ENCODE measurements at places on chromosomes 13 and 19.

DNA sequence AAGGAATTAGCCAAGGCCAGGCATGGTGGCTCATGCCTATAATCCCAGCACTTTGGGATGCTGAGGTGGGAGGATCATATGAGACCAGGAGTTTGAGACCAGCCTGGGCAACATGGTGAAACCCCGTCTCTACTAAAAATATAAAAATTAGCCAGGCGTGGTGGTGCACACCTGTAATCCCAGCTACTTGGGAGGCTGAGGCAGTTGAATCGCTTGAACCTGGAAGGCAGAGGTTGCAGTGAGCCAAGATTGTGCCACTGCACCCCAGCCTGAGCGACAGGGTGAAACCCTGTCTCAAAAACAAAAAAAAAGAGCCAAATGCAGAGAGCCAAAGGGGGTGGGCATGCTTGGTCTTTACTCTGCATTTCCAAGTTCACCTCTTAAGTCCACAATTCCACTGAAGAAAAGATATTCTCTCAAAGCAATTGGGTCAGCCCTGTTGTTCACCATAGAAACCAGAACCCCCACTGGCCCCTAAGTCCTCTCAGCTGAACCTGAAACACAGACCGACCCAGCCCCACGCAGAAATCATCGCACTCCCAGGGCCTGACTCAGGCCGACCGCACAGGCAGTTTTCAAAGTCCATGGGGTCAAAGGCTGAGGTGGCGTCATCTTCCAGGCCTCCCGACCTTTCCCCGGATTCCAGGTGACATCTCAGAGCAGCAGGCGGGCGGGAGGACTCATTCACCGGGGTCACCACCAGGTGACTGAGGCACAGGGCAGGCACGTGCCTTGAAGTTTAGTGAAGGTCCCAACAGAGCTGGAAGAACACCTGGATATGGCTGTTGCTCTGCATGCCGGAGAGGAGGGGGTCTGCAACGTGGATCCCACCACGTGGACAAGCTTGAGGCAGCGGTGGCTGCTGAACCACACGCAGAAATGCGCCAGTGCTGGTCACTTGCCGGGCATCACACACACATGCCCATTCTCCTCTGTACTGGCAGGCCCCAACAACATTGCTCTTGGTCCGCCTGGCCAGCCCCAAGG is 33.1 kb downstream of the SLC25A42 start:
- no peak for DNase-seq

GRCh38 chr19:36099166-36099785 is 11.7 kb upstream of the OVOL3 start:
- DNase-seq = no peak

DNA sequence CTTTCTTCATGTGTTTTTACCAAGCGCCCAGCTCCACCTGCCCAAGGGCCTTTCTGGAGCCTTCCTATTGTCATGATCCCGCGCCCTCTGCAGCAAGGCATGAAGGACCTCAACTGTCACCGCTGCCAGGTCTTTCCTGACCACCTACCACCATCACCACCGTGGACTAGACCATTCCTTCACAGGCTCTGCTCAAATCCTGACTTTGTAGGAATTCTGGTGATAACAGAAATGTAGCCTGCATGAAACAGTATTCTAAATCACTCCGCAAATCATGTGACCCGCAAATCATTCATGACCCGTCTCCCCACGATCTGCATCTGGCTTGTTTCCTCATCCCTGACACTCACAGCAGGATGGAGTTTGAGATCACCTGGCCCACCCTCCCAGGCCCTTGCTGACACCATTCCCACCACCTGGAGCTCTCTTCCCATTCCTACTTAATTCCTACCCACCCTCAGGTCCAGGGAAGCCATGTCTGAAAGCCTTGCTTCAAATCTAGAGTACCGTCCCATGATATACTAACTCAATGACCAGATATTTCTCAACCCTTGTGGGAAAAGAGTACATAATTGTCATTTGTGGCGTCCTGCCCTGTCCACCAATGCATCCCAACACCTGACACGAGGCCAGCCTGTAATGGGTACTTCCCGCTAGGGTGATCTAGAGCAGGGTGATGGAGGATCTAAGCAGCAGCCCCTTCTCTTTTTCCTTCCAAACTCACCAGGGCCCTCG is 1.3 kb downstream of the UBE2S start:
- DNase-seq = no peak

DNA sequence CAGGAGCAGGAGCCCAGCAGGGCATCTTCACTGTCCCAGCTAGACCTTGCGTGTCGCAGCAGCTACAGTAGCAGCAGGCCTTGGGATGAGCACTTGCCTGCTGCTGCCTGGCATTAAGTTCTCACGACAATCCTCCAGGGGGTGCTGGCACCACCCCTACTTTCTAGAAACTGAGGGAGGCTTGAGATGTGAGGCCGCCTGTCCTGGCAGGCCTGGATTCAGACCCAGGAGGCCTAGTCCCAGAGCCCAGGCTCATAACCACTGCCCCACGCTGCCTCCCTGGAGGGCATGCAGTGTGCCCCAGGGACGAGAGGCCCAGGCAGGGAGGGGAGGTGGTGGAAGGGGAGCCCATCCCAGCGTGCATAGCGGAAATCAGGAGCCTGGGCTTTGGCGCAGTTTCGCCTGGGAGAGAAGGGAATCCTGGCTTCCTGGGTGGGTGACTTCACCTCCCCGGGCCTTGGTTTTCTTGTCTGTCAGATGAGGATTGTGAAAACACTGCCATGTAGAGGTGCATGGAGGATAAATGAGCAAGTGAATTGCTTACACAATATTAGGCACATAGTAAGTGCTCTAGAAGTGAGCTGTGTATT is 26.1 kb downstream of the PPP5C start:
- no peak for DNase-seq

DNA sequence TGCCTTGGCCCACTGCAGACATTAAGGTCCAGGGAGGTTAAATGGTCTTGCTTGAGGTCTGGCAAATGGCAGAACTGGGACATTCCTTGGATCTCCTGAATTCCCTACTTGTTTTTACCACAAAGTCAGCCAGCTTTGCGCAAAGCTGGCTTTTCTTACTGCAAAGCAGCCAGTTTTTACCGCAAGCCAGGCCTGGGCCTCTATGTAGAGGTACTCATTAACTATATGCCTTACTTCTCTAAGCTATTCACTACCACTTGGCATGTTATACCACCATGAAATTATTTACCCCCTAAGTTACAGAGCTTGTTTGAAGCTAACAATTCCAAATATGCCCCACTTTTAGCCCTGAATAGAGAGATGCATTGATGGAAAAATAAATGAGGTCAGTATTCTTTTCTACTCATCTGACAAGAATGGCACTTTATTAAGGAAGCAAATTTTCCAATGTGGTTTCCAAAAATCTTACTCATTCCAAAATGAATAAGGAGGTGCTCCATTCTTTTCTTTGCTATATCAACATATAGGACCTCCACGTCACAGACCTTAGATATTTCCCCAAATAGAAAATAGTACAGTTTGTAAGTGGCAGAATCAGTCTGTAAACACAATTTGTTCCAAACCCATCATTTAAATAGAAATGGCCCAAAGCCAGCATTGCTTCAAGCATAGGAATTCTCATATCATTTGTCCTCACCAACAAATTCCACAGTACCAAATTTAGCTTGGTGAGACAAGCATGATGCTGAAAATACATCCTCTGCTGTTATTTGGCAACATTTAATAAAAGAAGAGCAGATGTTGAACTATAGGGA is 143.9 kb upstream of the TSC22D1 start:
- peak; percentile 60 for DNase-seq

- DNase-seq = no peak
Measured at GRCh38 chr13:99366075-99366987, 59.1 kb upstream of the GPR183 start.

GRCh38 chr19:47324502-47324901 is 7.5 kb upstream of the C5AR2 start:
- DNase-seq = peak; percentile 56

DNA sequence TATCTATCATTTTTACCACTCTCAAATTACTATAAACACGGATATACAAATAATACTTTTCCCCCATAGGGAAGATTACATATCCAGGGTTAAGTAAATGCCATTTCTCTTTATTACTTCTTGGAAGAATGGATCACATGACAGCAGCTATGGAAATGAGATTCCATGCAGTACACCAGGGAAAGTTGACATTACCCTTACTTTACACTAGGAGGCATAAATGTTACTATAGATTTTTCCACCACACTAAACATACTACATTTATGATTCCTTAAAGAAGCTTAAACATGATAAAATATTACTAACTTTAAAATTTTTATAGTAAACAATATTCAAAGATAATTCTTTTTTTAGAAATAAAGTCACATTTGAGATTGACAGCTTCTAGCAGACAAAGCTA is 611.4 kb downstream of the PCDH9 start:
- peak; percentile 73 for DNase-seq

DNA sequence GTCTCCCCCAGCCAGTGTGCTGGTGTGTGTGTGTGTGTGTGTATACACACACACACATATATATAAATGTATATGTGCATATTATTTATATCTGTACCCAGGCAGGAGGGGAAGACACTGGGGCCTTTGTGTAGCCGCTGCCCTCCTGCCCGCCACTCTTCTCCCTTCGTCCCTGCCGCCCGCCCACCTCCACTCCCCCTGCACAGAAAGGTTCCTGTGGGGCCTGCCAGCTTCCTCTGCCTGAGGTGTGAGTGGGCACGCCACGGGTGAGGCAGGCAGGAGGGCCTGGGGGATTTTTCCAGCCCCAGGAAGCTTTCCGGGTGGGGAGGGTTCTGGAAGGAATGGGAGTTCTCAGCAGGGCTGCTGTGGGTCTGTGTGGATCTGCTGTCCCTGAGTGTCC is 6.9 kb downstream of the IRF2BP1 start:
- DNase-seq = no peak

DNA sequence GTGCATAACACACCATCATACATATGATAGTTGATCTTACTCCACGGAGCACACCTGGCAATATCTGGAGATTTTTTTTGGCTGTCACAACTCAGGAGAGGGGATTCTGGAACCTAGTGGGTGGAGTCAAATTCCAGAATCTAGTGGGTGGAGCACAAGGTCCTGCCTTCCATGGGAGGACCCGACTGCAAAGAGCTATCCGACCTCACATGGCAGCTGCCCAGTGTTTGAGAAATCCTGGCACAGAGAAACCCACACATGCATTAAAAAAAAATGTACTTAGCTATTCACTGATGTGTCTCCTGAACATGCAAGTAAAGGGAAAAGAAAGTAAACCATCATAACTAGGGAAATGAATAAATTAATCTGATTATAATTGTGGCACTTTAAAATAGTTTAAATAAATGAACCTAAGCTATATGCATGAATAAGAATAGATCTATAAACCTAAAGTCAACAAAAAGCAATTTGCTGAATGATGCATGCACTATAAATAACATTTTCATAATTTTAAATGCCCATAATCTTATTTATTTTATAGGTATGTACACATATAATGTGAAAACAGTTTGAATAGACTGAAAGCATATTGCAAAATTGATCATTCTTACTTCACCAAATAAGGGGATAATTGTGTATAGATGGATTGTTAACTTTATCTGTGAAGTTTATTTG is 300.3 kb downstream of the MYO16 start:
- DNase-seq = no peak

DNA sequence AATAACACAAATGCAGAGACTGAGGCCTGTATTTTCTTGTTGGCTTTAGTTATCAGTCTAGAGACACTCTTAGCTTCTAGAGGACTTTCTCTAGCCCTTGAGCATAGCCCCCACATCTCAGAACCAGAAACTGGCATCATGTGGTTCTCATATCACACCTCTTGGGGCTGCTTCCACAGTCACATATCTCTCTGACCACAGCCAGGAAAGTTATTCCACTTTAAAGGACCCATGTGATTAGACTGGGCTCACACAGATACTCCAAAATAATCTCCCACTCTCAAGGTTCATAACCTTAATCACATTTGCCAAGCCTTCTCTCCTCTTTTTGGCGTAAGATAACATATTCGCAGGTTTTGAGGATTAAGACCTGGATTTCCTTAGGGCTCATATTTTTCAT is 846.9 kb upstream of the MIR17HG start:
- DNase-seq = no peak

Measured in ELR (cell line).